Inflammatory macrophage treated with lipopolysaccharide for 1 hour (primary cell): ENCODE measurements at places on chromosomes 6 and 20.

- no peak for DNase-seq
These were observed 443.1 kb upstream of the OPRM1 start for GRCh38 chr6:153595903-153596302.

DNA sequence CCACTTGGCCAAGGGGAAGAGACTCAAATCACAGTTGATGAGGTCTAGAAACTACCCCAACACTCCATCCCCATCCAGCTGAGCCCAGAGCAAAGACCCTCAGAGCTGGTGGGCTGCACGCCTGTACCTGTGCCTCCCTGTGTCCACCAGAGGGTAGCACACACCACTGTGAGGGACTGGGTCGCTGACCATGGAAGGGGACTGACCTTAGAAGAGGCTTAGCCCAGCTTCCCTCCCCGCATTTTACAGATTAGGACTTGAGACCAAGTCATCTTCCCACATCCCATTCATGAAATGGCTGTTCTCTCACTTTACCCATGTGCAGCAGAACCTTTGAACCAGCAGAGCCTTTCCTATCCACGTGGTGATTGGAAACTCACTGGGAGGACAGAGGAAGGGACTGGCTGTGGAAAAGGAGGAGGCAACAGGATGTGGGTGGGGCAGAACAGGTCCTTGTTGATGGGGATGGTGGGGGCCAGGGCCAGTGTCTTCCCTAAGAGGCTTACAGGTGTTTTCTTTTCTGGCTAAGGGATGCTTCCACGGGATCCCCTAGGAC lies 44.3 kb downstream of the CPXM1 start:
- no peak for DNase-seq

DNA sequence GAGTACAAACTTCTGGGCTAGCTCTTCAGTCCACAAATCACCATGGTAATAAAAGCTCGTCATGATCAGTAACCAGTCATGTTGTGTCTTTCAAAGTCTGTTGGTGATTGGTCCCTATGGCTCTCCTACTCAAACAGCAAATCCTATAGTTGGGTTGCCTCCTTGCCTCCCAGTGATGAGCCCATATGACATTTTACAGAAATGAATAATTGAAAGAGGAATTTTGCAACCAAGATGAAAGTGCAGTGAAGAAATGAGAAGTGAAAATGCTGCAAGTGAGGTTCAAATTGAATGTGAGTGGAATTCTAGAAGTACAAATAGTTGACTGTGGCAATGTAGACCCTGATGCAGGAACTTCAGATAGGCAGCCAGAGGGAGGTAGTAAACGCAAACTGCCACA lies 5.1 kb upstream of the SIRPD start:
- peak; percentile 65 for DNase-seq

- no peak for DNase-seq
These were observed 41.7 kb downstream of the RNF24 start for GRCh38 chr20:3973705-3974104.

DNA sequence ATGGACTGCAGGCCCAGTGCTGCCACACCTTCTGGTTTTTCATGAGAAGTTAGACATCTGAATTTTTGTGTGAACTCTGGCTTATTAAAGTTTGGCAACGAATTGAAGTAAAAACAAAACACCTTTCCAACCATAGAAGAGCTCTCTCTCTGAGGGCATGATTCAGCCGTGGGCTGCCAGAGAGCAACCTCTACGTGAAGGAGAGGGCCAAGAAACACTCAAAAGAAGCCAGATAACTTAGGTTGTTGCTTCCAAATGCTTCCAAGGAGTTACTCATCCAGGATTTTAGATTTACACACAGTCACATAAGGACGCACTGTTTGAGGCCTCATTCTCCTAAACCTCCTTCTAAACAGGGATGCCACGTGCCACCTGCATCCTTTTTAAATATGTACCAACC lies 65.5 kb downstream of the NRN1 start:
- DNase-seq: no peak

- DNase-seq: no peak
These were observed 9.7 kb upstream of the TENT5A start for GRCh38 chr6:81762132-81762531.

DNA sequence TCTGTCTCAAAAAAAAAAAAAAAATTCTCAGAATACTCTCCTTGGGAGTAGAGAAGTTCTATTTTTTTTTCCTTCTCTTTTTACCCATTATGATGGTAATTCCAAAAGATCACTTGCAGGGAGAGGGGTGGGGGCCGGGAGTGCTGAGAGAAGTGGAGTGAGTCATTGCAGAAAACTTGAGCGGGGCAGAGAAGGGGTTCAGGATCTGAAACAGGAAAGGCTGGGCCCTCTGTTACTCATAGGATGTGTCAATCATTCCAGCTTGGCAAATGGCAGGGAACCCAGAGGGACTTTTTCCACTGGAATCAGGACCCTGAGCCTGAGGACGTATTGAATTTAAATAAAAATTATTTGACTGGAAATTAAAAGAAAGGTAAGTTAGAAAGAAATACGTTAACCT lies 111.4 kb upstream of the ARMC2 start:
- peak; percentile 81 for DNase-seq

DNA sequence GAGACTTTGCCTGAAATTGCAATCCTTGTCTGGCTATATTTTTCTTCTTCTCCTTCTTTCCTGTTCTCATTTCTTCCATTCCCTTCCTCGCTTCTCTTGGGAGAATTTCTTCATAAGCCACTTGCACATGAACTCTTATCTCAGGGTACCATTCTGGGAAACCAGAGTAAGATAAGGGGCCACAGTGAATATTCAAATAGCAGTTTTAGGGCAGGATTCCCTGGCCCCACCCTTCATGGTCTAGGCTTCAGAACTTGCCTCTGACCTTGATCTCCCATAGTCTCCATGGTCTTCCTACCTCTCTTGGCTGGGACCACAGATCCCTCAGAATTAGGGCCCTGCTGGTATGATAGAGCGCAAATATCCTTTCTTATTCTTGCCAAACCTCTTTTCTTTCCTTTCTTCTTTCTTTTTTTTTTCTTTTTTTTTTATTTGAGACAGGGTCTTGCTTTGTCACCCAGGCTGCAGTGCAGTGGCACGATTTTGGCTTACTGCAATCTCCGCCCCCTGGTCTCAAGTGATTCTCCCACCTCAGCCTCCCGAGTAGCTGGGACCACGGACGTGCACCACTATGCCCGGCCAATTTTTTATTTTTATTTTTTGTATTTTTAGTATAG lies 123.0 kb upstream of the CITED2 start:
- DNase-seq: no peak

- DNase-seq: peak; percentile 7
These were observed 327.0 kb downstream of the BMP2 start for GRCh38 chr20:7094438-7094997.

- no peak for DNase-seq
These were observed 175.0 kb downstream of the CBLN4 start for GRCh38 chr20:55830121-55830827.

DNA sequence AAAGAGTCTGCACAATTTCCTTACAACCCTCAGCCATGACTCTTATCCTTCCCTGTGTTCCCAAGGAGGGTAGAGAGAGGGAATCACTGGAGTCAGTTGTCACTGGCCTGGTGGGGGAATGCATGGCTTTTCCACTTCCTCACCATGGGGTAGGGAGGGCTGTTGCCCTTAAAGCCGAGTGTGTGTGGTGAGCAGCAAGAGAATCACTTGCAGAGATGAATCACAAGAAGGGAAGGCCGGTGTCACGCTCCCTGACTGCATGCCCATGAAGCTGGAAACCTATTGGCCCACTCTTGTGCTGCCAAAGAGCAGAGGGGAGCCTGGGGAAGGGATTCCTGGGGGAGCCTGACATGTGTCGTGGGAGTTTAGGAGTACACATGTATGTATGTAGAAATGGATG lies 18.1 kb upstream of the BMP6 start:
- DNase-seq: no peak

- no peak for DNase-seq
These were observed 413.5 kb downstream of the BCKDHB start for GRCh38 chr6:80519811-80520594.

GRCh38 chr6:45650524-45651135 lies 272.9 kb upstream of the SUPT3H start:
- DNase-seq: no peak

DNA sequence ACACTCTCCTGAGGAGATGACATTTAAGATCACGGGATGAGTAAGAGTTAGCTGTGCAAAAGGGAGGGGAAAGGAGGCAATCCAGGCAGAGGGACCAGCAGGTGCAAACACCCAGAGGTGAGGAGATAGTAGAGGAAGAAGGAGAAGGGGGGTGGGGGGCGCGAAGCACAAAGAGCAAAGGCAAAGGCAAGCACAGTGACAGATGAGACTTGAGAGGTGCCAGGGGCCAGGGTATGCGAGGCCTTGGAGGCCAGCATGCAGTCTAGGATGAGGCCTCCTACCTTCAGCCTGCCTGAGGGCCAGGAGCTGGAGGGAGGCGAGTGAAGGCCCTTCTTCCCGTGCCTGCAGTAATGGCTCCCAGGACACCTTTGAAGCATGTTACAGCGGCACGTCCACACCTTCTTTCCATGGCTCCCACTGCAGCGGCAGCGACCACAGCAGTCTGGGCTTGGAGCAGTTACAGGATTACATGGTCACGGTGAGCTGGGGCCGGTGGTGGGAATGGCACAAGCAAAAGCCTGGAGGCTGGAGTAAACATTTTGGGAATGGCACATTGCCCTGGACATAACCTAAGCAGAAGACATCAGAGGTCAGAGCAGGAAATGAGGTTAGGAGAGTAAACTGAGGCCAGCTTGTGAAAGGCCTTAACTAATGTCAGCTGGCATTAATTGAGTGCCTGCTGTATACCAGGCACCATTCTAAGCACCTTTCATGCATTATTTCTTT lies 18.6 kb downstream of the CCM2L start:
- no peak for DNase-seq

- no peak for DNase-seq
These were observed 617.0 kb upstream of the ARID1B start for GRCh38 chr6:156160007-156160794.

GRCh38 chr6:33183071-33183683 lies 9.1 kb downstream of the COL11A2 start:
- DNase-seq: no peak

GRCh38 chr20:32440758-32441078 lies 82.6 kb downstream of the ASXL1 start:
- DNase-seq: no peak

DNA sequence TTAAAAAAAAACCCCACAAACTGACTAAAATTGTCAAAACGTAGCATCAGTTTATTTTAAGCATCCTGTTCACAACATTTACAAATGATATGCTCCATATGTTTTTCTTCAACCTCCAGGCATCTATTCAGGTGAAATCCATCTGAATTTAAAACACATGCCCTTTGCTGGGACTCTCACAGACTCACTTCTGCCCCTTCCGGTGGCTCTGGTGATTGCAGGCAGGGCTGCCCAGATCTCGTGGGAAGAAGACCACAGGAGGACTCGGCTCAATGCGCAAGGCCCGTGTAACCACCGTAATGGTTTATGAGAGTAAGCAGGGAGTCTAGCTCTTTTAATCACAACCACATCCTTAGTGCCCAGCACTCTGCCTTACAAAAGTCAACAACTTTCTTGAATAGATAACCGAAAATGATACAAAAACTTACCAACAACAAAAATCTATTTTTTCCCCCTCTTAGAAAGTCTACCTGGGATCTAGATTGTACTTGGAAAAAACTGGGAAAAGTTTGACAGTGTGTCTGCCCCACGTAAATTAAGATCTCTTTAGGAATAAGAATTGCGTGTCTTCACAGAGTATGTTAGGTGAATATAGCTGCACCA lies 139.1 kb downstream of the KIF16B start:
- DNase-seq: no peak

- no peak for DNase-seq
These were observed 69.6 kb upstream of the FOXA2 start for GRCh38 chr20:22653658-22654642.

GRCh38 chr6:84458271-84458670 lies 230.8 kb upstream of the CEP162 start:
- no peak for DNase-seq

GRCh38 chr6:131029626-131030297 lies 33.3 kb downstream of the EPB41L2 start:
- DNase-seq: no peak

- DNase-seq: no peak
These were observed 181.2 kb downstream of the ISM1 start for GRCh38 chr20:13402171-13402760.

GRCh38 chr6:285030-285771 lies 7.1 kb upstream of the DUSP22 start:
- DNase-seq: no peak

DNA sequence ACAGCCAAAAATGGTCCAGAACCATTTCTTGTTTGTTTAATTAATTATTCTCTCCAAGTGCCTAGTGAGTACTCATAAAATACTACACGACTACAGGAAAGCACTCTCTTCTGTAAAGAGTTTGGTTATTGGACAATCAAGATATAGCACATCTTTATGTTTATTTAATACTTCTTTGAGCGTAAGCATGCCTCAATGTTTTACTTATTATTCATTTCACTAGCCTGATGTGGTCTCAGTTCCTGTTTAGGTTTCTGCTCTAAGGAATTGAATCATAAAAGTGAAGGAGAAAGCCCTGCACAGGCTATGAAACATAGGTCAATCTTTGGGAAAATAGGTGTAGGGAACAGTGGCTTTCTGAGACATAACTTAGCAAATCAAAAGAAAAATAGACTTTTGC lies 45.9 kb upstream of the AIG1 start:
- DNase-seq: no peak

GRCh38 chr6:46899659-46900058 lies 22.1 kb downstream of the ADGRF5 start:
- no peak for DNase-seq

- no peak for DNase-seq
These were observed 140.3 kb downstream of the CDC5L start for GRCh38 chr6:44527583-44528369.

GRCh38 chr6:37483917-37484785 lies 15.5 kb downstream of the CCDC167 start:
- peak; percentile 10 for DNase-seq

GRCh38 chr6:108020472-108021116 lies 53.9 kb downstream of the OSTM1 start:
- no peak for DNase-seq

- no peak for DNase-seq
These were observed 6.2 kb downstream of the NQO2 start for GRCh38 chr6:3005874-3006273.

DNA sequence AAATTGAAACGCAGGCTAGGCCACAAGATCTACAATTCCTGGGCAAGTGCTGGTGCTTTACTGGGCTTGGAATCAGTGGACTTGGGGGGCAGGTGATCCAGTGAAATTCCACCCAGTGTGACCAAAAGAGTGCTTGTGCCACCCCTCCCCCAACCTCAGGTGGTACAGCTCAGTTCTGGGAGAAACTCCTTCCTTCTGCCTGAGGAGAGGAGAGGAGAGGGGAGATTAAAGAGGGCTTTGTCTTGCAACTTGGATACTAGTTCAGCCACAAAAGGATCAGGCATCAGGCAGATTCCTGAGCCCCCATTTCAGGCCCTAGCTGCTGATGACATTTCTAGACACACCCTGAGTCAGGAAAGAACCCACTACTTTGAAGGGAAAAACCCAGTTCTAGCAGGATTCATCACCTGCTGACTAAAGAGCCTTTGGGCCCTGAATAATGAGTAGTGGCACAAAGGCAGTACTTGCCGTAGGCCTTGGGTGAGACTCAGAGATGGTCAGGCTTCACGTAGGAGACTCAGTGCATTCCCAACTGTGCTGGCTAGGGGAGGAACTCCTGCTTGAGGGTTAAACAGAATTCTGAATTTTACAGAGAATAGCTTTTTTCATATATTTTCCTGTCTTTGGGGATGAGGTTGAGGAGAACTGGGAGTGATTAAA lies 446.7 kb downstream of the BMP2 start:
- no peak for DNase-seq
